Posterior cingulate gyrus (tissue), 11 donors: ENCODE measurements at places on chromosomes 1 and 21.

- no peak for DNase-seq
Measured at GRCh38 chr1:71494163-71494562, 413.3 kb upstream of the ZRANB2 start.

DNA sequence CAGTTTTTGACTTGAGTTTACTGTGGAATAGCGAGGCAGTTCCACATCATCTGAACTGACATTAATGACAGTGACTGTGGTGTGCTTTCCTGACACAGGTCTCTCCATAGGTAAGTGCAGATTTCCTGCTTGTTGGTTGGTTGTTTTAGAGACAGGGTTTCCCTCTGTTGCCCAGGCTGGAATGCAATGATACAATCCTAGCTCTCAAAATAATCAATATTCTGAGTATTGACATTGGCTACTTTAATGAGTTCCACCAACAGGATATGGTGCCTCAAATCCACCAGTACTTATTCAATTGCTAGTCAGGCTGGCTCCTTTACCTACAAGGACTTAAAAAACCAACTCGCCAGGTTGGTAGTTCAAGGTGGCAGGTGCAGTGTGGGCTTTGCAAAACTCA lies 63.8 kb downstream of the CLSTN1 start:
- no peak for DNase-seq

DNA sequence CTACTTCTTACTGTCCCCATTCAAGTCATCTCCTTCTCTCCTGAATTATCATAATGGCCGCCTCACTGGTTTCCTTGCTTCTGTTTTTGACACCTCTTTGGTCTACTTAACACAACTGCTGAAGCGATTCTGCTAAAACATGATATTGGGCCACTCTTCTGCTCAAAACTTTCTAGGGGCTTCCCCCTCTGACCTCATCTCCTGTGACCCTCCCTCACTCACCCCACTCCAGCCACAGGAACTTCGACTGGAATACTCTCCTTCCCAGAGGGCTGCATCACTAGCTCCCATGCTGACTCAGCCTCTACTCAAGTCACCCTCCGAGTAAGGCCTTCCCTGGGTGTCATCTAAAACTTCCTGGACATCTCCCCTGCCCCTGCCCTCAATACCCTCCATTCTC lies 35.7 kb downstream of the NRIP1 start:
- DNase-seq, result no peak

GRCh38 chr21:36075953-36076352 lies 6.1 kb downstream of the CBR1 start:
- no peak for DNase-seq

DNA sequence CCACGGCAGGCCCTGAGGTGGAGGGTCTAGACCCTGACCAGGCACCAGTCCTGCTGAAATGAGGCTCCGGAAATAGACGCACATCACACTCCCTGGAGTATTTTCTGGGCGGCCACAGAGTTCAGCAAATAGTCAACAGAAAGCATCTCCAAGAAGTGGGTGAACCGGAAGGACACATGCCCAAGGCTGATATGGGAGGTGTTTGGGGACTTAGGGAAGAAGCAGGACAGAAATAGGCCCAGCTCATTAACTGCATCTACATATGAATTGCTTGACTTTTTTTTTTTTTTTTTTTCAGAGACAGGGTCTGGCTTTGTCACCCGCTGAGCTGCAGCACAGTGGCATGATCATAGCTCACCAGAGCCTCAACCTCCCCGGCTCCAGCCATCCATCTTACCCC lies 36.5 kb upstream of the GPR157 start:
- DNase-seq, result no peak

GRCh38 chr1:204413170-204413535 lies 1.5 kb upstream of the PPP1R15B start:
- DNase-seq, result no peak

DNA sequence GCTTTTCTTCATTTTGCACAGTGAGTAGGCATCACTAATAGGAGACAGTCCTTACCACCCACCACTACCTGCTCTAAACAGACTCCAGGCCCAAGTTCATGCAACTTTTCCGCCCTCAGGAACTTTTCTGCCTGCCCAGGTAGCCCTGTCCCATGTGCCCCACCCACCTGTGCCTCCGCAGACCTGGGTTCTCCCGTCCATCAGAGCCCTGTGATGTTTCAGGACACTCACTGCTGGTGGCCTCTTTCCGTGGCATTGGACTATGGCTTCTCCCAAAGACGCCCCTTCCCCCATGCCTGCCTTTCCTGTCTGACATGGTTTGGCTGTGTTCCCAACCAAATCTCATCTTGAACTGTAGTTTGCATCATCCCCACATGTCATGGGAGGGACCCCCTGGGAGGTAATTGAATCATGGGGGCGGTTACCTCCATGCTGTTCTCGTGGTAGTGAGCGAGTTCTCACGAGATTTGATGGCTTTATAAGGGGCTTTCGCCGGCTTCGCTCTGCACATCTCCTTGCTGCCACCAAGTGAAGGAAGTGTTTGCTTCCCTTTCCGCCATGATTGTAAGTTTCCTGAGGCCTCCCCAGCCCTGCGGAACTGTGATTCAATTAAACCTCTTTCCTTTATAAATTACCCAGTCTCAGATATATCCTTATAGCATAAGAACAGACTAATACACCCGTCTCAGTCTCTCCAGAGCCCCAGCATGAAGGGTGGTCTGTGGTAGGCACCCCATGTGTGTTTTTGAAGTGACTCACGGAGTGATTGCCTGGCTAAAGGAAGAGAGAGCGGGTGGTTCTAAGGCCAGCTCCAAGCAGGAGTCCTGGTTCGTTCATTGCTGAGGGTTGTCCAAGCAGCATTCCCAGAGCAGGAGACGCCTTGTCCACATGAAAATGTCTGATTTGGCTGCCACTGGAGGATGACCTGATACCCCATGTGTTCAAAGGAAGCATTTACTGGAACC lies 86.0 kb upstream of the ZBTB40 start:
- DNase-seq, result peak; percentile 76
